ENCODE measurements at places on chromosomes 2 and 18.

DNA sequence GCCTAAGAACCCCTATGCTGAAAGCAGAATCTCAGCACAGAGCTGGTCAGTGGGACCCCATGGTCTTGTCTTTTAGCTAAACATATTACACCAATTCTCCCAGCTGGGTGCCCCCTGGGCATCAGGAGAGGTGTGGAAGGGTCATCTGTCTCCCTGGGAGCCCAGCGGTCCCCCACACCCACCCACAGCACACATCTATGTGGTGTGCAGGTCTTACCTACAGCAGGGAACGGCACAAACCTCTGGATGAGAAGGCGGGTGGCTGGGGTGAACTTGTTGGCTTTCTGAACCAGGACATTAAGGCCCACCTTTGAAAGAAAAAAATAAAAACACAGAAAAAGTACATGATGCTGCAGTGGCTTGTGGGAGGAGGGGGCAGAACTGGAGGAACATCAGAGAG, 70.7 kb downstream of the EMX1 start:
- DNase-seq = no peak

- DNase-seq = no peak
Measured at GRCh38 chr2:7037340-7038333, 120.4 kb downstream of the RNF144A start.

GRCh38 chr2:23436346-23437098, 51.5 kb downstream of the KLHL29 start:
- DNase-seq = no peak

DNA sequence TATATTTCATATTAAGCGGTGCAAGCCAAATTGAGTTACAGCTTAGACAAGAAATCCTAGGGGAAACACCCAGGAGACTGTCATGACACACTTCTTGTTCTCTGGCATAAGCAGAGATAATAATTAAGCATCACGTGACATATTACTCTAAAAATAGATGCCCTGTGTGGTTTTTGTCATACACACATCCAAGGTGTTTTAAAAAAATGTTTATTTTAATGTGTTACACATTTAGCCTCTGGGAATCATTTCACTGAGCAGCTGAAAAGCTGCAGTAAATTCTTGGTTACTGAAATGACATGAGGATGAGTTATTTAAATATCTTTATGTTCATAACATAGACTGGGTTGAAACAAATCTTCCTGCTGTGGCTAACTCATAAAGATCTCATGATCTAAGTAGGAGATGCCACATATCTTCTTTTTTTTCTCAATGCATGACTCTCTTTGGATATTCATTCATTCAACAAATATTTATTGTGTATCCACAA, 38.0 kb upstream of the ERMN start:
- DNase-seq = no peak

DNA sequence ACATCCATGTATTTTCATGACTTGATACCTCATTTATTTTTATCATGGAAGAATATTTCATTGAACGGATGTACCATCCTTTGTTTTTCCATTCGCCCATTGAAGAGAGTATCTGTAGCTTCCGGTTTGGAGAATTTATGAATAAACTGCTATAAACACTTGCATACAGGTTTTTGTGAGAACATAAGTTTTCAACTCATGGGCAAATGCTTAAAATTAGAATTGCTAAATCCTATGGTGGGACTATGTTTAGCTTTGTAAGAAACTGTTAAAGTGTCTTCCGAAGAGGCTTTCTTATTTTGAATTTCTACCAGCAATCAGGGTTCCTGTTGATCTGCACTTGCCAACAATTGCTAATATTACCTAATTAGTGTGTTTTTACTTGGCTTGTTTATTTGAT, 938.9 kb downstream of the TDRD15 start:
- no peak for DNase-seq

GRCh38 chr2:59881218-59881617, 672.2 kb downstream of the BCL11A start:
- no peak for DNase-seq

DNA sequence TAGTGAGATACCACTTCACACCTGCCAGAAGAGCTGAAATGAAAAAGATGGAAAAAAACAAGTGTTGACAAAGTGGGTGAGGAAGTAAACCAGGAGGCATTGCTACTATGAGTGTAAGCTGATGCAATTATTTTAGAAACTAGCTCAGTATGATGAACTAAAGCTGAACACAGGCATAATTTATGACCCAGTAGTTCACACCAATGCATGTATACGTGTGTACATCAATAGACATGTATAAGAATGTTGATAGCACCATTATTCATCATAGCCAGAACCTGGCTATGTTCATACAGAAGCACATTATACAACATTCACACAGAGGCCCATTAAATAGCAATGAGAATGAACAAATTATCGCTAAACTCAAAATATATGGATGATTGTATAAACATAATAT, 83.1 kb upstream of the SPOPL start:
- DNase-seq = no peak

GRCh38 chr2:221360312-221360711, 211.8 kb downstream of the EPHA4 start:
- no peak for DNase-seq

- DNase-seq = no peak
Measured at GRCh38 chr18:23462876-23463275, 9.8 kb downstream of the RIOK3 start.

DNA sequence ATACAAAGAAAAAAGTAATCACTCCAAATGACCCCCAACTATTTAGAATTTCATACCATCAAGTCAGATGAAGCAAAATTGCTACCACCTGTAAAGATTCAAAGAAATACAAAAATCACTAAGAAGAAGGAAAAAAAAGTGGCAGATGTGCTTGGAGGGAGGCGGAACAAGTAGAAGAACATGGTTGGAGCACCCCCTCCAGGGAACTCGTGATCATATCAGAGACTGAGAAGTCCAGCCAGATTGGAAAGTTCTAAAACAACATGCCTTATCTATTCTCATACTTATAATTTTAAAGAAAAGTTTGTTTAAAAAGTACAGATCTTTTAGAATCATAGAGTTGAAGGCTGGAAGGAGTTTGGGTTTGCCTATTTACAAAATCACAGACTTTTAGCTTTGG, 113.4 kb upstream of the CYP26B1 start:
- no peak for DNase-seq

- no peak for DNase-seq
Measured at GRCh38 chr18:3209859-3210569, 9.8 kb downstream of the MYOM1 start.

GRCh38 chr2:107132070-107132469, 246.1 kb upstream of the ST6GAL2 start:
- DNase-seq = no peak

DNA sequence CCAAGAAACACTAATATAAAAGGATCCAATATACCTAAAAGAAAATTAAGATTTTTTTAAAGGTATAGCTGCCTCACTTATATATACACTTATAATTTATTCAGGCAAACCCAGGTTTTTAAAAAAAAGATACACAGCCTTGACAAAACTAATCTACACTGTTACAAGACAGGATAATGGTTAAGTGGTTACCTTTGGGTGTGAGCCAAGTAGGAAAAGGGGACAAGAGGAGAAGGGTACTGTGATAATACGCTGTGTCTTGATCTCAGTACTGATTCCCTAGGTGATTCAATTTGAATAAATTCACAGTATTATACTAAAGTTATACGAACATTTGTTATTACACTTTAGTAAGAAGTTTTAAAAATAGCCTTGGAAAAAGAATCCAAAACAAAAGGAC, 30.6 kb downstream of the KLHL41 start:
- DNase-seq = no peak

- DNase-seq = peak; percentile 24
Measured at GRCh38 chr2:105184420-105184819, 57.1 kb upstream of the GPR45 start.

DNA sequence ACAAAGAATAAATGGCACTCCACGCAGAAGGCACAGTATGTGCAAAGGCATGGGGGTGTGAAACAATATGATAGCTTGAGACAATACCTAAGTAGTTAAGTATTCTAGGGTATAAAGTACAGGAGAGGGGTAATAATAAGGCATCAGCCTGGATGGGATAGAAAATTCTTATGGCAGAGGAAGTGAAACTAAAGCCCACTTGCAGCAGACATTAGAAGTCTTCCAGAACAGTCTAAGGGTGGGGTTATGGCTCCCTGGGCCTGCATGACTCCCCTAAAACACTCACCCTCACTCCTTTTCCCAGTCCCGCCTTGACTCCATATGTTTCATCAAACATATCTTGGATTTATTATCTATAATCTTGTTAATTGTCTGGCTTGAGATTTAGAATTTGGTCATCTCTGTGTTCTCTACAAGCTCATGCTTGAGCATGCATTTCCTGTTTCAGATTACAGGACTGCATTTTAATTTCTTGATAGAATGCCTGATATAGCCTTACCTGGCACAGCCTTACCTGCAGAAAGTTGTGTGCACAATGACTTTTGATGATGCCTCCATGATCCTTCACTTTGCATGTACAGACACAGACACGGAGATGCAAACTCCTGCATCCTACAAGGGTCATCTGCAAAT, 28.5 kb upstream of the TMBIM1 start:
- DNase-seq = no peak

GRCh38 chr2:46269544-46270273, 27.5 kb upstream of the EPAS1 start:
- DNase-seq = no peak

GRCh38 chr2:172639823-172640222, 83.9 kb downstream of the PDK1 start:
- DNase-seq = no peak

- DNase-seq = peak; percentile 53
Measured at GRCh38 chr18:49618742-49619681, 57.2 kb downstream of the LIPG start.

DNA sequence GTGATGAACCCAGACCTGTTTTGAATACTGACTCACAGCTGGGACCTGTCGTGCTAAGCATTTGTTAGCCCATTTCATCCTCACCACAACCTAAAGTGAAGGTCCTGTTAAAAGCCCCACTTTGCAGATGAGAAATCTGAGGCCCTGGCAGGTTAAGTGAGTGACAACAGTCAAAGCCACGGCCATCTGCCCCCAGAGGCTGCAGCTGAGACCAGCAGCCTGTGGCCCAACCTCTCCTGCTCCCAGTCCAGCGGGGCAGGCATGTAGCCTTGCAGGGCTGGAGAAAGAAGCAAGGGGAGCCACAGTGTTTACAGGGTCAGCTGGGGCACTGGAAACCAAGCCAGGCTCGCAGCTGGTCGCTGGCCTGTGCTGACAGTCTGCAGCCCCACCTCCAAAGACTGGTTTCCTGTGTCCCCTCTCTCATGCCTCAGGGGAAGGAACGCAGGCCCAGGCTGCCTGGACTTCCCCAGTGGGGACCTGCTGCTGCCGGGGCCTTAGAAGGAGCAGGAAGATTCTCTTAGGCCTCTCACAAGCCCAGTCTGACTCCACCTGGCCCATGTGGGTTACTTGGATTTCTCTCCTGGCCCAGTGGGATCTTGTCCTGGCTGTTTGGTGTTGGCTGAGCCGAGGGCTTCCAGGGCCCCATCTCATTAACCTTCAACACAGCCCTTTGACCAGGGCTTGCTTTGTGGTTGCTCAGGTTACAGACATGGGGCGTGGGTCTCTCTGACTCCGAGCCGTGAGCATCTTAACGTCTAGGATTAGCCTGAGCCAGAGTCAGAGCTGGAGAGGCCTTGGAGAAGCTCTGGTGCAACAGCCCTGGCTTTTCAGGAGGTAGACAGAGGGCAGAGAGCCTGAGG, 1.7 kb downstream of the INPP5D start:
- DNase-seq = no peak

- no peak for DNase-seq
Measured at GRCh38 chr18:76626991-76627390, 131.9 kb upstream of the ZNF516 start.

Measured in right kidney (tissue), 9 donors.